ENCODE measurements at places on chromosomes 4 and X.

- no peak for DNase-seq
Measured at GRCh38 chrX:14267216-14267615, 237.5 kb upstream of the GEMIN8 start.

DNA sequence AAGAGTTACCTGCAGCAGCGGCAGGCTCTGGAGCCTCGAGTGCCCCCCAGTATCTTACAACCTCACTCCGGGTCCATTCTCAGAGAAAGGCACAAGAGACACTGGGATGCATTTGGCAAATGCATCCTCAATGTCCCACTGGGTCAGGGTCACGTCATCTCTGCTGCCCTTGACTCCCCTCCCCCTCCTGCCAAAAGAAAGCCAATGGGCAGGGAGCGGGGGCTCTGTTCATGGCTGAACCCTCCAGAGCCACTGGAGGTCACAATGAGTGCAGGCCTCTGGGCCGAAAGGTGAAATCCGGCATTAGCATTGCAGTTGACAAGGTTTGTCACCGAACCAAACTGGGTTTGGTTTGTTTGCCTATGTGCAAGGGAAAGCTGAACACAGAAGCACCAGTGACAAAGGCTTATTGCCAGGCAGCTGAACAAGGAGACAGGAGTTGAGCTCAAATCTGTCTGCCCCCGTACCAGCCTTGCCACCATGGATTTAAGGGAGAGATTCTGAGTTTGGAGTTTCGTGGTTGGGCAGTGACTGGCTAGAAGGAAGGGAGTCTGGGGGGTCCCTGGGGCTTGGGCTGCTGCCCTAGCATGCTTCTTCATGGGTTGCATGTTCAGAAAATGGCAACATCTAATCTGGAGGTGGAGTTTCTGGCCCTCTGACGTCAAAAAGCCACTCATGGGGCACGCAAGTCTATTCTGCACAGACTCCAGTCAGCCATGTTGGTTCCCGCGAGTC, 64.3 kb downstream of the HTRA3 start:
- DNase-seq: no peak

DNA sequence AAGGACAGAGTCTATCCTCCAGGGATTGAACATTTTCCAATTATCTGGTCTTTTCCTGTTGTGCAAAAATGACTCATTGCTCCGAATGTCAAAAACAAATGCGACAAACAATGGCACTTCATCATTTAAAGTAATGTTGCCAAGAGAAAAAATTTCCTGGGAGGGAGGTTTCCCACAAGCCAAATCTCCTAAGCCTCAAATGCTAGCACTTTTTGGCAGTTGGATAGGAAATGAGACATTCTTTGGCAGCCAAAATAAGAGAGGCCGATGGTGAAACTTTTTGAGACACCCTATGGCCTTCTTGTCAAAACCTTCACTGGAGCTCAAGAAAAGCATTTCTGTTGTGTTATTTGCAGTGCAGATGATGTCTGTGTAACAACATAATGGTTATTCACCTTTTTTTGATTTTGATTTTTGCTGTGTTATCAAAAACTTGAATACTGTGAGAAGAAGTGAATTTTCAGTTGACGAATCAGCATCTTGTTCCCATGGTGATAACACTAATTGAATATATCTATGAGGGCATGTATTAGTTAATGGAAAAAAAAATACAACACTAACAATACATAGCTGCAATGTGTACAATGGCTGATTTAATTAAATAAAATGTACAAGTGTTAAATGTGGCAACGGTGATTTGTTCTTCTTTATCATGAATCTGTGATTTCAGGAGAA, 333.8 kb downstream of the ANK2 start:
- no peak for DNase-seq

- DNase-seq: no peak
Measured at GRCh38 chrX:2954541-2954940, 25.4 kb upstream of the ARSD start.

DNA sequence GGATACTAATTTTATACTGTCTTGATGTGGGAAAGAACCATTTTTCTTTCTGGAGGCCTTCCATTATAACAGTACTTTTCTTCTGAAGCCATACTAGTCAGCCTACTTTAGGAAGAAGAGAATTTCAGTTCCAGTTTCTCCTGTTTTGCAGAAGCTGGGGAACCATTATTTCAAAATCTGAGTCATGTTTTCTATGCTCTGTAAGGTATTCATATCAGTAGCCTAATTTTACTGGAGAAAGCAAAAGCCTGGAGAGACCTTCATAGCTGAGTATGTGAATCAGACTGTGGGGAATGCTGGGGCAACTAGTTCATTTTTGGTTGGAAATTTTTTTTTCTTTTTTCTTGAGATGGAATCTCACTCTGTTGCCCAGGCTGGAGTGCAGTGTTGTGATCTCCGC, 22.4 kb downstream of the AFF1 start:
- DNase-seq: no peak

DNA sequence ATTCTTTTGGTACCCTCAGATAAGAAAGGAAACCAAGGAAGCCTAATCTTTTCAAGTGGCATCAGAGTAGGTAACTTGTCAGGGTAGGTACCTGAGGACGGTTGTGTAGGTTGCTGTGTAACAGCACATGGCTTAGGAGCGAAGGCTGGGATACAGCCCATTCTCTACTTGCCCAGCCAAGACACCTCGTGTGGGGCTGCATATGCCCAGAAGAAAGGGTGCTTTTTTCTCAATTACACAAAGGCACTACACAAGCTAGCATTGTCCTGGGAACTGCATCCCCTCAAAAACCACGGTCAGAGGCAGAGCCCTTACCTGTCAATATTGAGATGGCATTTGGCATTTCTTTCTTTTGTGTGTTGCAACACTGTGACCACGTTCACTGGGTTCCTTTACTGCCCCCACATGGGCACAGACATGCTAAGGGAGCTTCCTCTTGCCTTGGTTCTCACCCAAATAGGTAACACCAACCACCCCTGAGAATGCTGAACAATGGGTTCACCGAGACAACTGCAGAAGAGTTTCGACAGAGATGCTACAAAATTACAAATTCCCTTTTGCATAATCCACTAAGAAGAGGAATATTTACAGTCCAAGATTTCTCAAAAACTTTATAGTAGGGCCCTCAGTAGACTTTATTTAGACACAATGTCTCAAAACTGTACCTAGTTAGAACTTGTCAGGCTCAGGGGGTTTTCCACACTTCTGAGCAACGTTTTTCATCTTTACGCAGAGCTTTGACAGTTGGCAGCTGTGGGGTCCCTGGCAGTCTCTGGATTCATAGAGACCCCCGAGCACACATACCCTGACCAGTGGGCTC, 35.8 kb upstream of the TNIP3 start:
- no peak for DNase-seq

DNA sequence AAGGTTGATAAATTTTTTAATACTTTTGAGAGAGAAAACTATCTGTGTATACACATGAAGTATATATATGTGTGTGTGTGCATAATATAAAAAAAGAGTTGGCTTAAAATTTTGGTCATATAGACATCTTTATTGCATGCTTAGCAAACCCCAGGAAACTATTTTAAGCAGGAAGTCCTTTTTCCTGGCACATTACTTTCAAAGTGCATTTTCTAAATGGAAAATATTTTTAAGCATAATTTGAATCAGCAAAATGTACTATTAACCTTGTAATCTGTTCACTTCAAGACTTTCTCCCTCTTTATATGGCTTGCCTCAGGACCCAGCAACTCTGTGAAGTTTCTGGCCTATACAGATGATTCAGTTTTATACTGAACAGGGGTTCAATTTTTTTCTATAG, 106.3 kb downstream of the CDS1 start:
- no peak for DNase-seq

DNA sequence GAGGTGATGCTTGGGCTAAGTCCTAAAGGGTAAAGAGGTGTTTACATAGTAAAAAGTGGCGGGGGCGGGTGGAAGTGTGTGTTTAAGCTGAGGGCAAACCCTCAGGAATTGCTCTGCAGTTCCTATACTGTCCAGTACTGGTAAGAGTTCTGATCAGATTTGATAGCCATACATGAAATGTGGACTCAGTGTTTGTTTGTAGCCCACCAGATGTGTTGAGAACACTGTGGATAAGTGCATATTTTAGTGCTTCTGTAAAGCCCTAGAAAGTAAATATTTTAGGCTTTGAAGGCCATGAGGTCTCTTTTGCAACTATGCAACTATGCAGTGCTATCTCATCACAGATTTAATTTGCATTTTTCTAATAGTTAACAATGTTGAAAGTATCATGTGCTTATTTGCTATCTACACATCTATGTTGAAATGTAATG, 80.7 kb upstream of the EOLA2 start:
- DNase-seq: no peak

GRCh38 chr4:10196191-10196590, 79.6 kb upstream of the WDR1 start:
- no peak for DNase-seq

DNA sequence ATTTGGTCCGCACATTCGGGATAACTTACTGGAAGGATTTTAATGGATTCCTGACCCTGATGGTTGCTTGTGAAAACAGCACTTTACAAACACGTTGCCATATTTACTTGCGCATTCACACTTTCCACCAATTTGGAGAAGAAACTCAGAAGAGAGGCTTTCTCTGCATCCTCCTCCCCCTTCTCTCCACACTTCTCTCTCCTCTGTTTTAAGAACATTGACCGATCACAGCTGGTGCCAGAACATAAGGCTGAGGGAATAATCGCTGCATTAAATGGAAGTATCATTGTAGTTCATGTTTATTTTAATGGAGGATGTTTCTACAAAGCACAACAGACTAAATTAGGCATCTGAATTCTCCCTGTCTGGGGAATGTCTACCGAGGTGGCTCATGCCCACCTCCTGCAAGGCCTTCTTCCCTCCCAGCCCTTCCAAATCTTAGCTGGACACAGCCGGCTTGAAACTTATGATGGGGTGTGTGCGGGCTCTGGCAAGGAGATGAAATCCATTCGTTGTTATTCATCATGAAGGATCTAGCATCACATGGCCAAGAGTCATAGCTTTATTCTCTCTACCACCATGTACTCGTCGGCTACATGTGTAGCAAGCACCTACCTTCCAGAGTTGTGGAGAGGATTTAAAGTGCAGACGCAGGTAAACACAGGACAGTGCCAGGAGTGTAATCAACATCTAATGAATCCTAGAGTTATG, 204.1 kb downstream of the LDB2 start:
- DNase-seq: no peak

DNA sequence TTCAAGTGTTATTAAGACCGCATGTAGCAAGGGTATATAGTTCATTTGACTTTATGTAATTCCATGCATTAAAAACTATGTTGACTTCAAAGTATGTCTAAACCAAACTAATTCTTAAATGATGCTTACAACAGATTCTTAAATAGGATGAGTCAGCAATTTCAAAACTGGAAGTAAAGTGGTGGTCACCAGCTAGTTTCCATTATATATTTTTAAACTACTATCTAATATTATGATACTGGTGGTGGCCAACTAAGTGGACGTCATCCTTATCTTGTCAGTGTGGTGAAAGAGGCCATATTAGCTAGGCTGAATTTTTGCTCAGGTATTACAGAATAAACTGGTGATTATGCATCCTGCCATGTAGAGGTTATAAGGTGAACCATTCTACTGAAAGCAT, 1.2 kb downstream of the IL15 start:
- DNase-seq: no peak

DNA sequence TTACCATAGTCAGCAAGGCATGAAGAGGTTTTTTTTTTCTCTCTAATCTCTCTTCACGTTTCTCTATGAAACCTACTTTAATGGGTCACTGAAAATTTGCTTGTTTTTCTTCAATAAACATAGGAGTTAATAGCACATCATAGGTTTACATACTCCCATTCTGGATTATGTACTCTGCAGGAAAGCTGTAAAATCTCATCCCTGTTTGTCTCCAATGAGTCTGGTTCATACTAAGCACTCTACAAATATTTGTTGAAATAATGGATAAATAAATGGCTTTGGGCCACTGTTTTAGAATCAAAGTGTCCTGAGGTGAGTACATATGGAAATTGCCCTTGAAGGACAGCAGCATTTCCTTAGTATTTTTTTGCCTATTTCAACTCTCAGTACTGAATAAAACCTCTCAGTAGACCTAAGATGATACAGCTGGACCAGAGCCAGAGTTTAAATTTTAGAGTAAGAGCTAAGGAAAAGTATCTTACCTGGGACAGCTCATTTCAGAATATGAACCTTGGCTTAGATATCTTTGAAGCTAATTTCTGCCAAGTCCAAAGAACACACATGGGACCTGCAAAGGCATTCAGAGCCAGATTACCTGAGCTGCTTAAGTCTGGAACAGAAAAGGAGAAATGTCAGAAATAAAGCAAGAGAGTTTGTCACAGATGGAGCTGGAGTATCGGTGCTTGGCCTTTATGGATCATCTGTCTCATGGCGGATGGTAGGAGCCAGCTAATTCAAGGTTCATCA, 34.4 kb downstream of the PF4 start:
- DNase-seq: no peak

GRCh38 chr4:7559741-7560395, 125.1 kb upstream of the PSAPL1 start:
- DNase-seq: no peak

DNA sequence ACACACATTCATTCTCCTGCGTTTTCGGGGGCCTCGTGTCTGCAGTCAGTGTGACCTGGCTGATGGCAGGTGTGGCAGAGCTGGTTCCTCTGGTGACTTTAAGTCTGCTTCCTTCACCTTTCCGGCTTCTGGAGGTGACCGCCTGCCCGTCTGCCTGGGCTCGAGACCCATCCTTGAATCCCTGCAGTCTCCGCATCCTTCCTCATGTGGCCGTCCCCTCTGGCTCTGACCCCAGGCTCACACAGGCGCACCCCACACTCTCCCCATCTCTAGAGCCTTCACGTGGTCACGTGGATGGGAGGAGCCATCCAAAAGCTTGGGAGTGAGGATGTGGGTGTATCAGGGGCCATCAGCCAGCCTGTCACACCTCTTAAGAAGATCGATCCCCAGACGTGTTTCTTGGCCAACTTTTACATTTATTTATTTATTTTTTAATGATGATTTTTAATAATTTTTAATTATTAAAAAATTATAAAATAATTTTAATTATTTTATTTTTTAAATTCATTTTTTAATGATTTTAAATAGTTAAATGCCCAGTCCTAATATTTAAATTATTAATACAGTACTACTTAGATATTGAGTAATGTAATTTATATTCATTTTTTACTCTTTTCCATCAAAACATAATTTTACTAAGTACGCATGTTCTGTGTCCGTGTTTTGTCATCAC, 20.9 kb downstream of the RGS12 start:
- no peak for DNase-seq

GRCh38 chrX:45622538-45622937, 421.9 kb upstream of the DIPK2B start:
- DNase-seq: no peak

DNA sequence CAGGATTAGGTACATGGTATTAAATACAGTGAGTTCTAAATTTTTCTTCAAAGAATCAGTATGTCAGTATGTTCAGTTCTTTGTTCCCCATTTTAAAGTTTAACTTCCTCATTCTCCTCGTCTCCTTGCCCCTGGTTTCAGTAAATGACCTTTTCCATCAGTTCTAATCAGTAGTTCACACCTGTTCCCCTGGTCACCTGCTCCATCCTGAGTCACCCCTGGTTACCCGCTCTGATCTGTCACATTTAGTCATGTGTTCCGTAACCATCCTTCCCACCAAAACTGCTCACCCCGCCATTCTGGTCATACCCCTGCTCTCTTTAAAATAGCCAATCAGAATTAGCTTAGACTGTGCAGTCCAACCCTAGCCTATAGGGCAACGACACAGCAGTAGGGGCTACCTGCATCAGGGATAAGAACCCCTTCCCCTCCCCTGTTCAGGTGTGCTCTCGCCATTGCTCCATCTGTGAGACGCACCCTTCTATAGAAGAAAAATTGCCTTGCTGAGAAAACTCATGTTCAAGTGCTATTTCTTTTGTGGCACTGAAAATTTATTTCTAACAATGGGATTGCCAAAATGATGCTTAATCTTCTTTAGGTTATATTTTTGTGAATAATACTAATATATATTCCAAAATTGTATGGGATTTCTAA, 181.3 kb downstream of the OR13H1 start:
- no peak for DNase-seq

GRCh38 chr4:122826079-122826527, 528 bp upstream of the FGF2 start:
- DNase-seq: no peak
